ENCODE measurements at places on chromosomes 13 and 19.
A peak's percentile ranks its signal among the peaks of the same experiment; 100 is the strongest.

GRCh38 chr13:32535115-32535514 lies 3.5 kb downstream of the N4BP2L2 start:
- no peak for DNase-seq

DNA sequence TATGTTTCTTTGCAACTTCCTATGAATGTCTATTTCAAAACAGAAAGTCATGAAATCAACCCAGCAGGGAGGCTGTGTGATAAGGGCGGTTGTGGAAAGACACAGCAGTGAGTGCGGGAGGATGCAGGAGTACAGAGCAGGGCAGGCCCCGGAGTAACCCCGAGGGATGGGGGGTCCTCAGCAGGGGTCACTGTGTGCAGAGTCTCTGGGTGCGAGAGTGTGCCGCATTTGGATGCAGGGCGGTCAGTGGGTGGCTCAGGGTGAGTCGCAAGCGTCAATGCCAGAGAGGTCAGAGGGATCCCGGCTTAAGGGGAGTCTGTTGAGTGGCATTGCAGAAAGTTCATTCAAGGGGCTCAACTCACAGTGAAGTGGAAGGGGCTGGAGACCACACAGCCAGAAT lies 147.8 kb downstream of the STK24 start:
- DNase-seq, result no peak

DNA sequence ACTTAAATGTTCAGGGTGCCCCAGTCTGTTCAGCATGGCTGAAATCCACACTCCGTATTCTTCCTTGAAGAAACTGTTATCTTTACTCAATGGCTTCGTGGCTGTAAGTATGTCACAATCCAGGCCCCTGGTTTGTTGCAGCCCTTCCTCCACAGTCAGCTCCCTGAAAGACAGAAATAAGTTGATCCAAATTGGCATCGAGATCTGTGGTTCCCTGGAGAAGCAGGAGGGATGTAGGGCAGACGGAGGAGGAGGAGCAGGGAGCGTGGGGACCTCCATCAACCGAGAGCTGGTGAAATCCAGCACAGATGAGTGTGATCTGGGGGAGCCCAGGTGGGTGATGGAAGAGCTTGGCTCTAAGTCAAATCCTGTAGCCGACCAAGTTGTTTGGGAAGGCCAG lies 304 bp downstream of the TSPAN16 start:
- peak; percentile 21 for DNase-seq

- DNase-seq, result no peak
Measured at GRCh38 chr19:5588441-5588840, 20.7 kb upstream of the TINCR start.

GRCh38 chr19:30106417-30107095 lies 164.5 kb downstream of the URI1 start:
- DNase-seq, result no peak

- peak; percentile 75 for DNase-seq
Measured at GRCh38 chr19:58346961-58347929, 6.0 kb downstream of the A1BG start.

- no peak for DNase-seq
Measured at GRCh38 chr19:38194061-38194701, 29.8 kb downstream of the DPF1 start.

GRCh38 chr19:18420930-18421329 lies 1.7 kb downstream of the SSBP4 start:
- no peak for DNase-seq

DNA sequence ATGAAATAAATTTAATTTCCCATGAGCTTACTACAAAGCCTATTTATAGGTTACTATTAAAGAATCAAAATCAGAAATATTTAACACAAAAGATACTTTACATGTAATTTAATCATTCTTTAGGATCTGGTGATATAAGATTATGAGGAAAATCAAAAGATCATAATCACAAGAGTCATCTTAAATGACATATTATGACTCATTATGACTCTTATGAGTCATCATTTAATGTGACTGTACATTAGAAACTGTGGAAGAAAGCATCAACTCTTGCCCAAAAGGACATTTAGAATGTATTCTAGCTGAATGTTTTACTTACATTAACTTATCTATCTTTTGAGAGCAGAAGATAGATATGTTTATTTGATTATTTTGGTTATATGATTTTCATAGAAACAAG lies 458.6 kb downstream of the DCT start:
- peak; percentile 11 for DNase-seq

DNA sequence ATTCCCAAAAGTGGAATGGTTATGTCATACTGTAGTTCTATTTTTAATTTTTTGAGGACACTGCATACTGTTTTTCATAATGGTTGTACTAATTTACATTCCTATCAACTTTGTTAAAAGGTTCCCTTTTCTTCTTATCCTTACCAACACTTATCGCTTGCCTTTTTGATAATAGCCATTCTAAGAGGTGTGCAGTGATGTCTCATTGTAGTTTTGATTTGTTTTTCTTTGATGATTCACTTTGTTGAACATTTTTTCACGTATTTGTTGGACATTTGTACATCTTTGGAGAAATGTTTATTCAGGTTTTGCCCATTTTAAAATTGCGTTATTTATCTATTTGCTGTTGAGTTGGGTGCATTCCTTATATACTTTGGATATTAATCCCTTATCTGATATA lies 188.8 kb upstream of the SPRY2 start:
- peak; percentile 65 for DNase-seq

GRCh38 chr13:41054212-41054877 lies 7.0 kb upstream of the WBP4 start:
- DNase-seq, result peak; percentile 73

- no peak for DNase-seq
Measured at GRCh38 chr13:37288057-37288720, 182.7 kb upstream of the CSNK1A1L start.

DNA sequence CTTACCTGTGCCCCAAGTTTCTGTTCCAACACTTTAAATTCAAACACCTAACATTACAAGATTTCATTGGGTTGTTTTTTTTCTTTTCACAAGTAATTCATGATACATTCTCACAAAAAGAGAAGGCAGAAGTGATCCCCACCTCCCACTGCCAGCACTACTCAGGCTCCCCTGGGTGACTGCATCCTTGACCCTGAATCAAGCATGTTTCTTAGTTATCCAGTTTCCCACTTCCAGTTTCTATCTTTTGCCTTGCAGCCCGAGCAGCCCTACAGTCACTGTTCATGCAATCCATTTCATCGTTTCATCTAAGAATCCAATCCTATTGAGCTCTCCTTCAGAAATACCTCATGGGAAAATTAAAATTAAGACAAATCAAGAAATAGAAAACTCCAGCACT lies 61.4 kb downstream of the RNASEH2B start:
- no peak for DNase-seq

DNA sequence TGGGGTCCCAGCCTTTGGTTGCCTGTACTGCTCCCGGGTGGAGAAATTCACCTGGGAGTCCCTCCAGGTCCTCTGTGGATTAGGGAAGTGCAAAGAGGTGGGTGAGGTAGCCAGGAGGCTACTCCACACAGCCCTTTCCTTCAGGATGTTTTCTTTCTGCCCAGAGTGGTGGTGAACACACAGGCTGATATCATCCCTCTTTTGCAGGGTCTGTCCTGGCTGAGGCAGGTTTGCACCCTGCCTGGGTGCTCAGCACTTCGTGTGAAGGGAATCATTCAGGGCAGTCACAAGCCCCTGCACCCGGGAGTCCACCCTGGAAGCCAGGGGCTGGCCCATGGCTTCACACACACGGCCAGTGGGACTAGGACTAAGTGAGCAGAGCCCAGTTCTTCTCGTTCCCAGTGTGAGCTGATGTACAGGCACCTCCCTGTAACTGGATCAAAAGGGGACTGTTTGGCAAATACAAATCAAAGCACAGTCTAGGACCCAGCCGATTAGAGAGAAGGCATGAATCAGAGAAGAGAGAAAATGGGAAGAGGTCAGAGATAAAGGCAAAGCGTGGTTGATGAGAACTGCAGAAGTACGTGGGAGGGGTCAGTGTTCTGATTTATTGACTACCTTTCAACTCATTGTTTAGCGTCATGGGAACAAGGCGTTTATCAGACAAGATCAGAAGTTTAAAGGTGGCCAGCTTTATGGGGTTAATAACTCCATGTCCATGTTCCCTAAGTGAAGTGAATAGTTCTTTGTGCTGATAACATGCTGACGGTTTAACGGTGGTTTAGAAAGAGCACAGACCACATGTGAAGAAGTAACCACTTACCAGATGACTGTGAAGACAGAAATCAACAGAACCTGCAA lies 30.4 kb upstream of the SPATA13 start:
- no peak for DNase-seq

GRCh38 chr13:50635504-50635903 lies 208.0 kb downstream of the DLEU7 start:
- DNase-seq, result peak; percentile 74

- no peak for DNase-seq
Measured at GRCh38 chr13:112686364-112686763, 3.5 kb upstream of the ATP11A start.

GRCh38 chr19:19059837-19060611 lies 3.8 kb upstream of the SLC25A42 start:
- no peak for DNase-seq

DNA sequence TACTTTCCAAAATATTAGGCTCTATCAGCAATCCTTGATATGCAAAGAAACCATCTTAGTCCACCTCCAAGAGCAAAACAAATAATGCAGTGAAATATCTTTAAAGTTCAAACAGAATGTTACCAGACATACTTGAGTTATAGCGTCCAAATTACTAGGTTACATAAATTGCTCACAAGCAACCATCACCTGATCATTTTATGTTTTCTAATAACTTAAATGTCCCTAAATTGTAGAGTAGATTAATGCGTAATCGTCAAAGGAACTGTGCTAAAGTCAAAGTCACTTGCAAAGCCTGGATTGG lies 350.6 kb upstream of the ARGLU1 start:
- DNase-seq, result no peak

- DNase-seq, result no peak
Measured at GRCh38 chr19:6458695-6459261, 814 bp downstream of the SLC25A23 start.

DNA sequence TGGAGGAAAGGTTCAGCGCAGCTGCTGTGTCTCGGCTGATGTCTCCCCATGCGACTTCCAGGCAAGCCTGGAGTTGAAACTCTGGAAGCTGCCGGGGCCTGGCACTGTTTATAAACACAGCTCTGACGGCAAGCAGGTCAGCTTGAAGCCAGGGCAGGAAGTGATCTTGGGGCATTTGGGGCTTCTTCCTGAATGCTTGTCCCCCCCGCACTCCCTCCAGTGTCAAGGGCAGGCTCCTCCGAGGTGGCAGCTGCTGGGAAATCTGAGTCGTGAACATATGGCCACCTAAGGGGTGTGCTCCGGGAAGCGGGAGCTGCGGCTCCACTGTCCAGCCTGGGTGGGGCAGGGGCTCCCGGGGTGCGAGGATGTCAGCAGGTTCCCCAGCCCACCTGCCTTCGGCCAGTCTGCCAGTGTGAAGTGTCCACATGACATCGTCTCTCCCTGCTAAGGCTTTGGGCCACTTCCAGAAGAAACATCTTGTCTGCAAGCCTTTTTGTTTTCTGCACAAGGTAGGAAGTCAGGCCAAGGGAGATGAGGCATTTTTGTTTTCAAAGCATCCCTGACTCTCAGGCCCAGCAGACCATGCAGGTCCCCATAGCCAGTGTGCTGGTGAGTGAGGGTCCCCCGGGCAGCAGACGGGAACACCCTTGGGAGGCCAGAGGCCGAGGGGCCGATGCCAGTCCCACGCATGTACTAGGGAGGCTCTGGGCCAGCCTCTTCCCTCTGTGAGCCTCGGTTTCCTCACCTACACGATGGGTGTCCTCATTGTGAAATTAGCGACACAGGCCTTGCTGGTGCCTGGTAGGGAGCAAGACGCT lies 2.7 kb downstream of the PIAS4 start:
- peak; percentile 50 for DNase-seq

DNA sequence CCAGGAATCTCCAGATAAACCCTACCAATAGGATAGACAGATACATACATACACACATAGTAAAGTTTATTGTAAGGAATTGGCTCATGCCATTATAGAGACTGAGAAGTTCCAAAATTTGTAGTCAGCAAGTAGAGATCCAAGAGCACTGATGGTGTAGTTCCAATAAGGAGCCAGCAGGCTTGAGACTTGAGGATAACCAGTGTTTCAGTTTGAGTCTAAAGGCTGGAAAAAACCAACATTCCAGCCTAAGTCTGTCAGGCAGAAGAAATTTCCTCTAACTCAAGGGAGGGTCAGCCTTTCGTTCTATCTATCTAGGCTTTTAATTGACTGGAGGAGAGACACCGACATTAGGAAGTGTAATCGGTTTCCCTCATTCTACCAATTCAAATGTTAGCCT lies 110.2 kb upstream of the TSHZ3 start:
- peak; percentile 1 for DNase-seq

GRCh38 chr13:26019881-26020870 lies 31.6 kb downstream of the SHISA2 start:
- peak; percentile 52 for DNase-seq

- DNase-seq, result no peak
Measured at GRCh38 chr19:46383846-46384245, 29.5 kb downstream of the CCDC8 start.

DNA sequence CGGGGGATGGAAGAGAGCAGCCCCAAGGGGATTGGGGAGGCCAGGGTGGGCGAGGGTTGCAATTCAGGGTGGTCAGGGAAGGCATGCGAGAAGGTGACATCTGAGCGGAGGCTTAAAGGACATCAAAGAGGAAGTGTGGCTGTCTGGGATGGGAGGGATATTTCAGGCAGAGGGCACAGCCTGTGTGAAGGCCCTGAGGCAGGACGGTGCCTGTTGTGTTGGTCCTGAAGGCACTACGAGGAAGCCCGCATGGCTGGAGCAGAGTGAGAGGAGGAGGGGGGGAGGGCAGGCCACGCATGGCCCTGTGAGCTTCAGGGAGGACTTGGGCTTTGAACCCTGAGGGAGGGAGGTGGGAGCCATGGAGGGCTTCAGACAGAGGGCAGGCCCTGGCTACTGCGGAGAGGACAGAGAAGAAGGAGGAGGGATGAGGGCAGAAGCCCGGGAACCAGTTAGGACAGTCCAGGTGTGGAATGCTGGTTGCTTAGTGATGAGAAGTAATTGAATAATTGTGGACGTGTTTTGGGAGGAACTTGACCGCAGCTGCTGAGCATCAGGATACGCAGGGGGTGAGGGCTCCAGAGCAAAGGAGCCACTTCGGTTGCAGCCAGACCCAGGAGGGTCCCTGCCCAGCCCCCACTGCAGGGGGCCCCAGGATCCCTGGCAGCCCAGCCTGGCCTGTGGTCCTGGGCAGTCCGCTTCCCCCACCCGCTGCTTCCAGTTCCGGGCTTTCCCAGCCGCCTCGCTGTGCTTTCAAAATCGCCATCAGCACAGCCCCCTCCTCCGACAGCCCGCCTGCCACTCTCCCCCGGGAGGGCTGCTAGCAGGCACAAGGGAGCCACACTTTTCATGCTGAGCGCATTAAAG lies 6.2 kb downstream of the TLE6 start:
- DNase-seq, result peak; percentile 28

DNA sequence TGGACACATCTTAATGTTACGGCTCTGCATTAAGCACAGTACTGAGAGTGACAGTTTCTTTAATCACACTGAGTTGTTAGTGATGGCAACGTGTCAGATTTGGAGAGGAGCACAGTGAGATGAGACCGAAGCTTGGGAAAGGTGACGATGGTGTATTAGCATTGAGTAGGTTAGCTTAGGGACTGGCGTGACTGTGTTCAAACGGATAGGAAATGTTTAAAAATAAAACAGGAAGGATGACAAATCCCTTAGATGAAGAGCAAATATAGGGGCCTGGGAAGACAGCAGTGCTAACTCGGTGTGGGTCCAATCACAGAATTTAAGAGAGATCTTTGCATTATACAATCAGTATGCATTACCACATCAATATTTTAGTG lies 384.3 kb downstream of the HS6ST3 start:
- no peak for DNase-seq

- DNase-seq, result no peak
Measured at GRCh38 chr19:58397533-58398037, 2.1 kb downstream of the RNF225 start.

- no peak for DNase-seq
Measured at GRCh38 chr19:7729211-7729610, 2.7 kb downstream of the CLEC4G start.

All from iris pigment epithelial cell (primary cell).